ENCODE measurements at places on chromosomes 5 and 9. TPM values are rescaled to one million over a fixed set of nuclear protein-coding genes. Genes with fewer than 3 reads are reported as not detected.

DNA sequence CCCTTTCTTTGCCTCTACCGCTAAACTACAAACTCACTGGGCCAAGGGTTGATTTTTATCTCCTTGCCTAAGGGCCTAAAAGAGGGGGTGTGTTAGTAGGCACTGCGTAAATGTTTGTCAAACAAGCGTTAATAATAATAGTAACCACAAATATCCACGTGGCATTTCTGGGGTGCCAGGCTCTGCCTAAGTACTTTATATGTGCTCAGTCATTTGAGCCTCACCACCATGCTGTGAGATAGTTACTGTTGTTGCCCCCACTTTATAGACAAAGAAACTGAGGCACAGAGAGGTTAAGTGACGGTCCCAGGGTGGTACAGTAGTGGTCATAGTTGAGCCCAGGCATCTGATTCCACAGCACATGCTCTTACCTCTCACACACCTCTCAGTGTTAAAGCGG lies 52.4 kb downstream of the ERGIC1 start:
- DNase-seq = no peak

DNA sequence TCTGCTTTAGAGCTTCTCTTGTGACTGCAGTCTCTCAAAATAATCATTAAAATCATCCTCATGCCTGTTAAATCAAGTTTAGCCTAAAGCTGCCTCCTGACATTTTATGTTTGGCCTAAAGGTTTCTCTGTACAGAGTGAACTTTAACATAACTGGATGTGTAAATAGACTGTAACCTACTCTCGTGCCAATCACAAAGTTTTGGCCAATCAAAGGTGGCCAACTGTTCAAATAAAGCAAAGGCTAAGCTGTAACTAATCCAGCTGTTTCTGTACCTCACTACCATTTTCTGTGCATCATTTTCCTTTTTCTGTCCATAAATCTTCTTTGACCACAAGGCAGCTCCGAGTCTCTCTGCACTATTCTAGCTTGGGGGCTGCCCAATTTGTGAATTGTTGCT lies 86.2 kb downstream of the GCNT1 start:
- no peak for DNase-seq

- no peak for DNase-seq
These were observed 48.6 kb downstream of the ANXA2R start for GRCh38 chr5:42991404-42992087.

- no peak for DNase-seq
These were observed 13.3 kb downstream of the ALDH1B1 start for GRCh38 chr9:38405785-38406184.

CD74 gene
- total RNA-seq = not detected

ANKS6 gene
- total RNA-seq = 15.4 TPM

IFNB1 gene
- not detected for total RNA-seq
